RKO (cell line): ENCODE measurements at places on chromosomes 6 and 20.

DNA sequence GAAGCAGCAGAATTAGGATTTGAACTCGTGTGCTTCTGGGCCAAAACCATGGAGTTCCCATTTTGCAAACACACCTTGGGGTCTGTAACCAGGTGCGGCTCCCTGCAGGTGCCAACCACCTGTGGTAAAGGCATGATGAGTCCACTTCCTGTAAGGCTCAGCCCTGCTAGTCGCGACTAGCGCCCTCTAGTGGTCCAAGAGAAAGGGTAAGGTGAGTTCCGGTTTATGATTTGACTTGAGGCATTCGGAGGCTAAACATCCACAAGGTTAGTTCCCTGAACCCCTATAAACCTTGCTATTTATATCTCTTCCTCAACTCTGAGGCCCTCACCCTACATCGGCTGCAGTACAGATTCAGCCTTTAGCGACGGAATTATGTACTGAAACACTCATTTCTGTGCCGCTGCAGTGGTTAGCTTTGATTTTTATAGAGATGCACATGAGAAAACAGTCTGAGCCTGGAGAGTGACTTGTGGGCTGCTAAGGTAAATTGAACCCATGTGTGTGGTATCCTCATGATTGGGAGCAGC, 173.4 kb downstream of the PLCB1 start:
- peak; percentile 39 for DNase-seq

- DNase-seq, result no peak
These were observed 40.8 kb upstream of the TMEM244 start for GRCh38 chr6:129901910-129902309.

GRCh38 chr6:79057746-79058145, 20.3 kb downstream of the PHIP start:
- no peak for DNase-seq

- no peak for DNase-seq
These were observed 60.1 kb downstream of the SYNJ2 start for GRCh38 chr6:158041788-158042187.

GRCh38 chr6:35299674-35300073, 2.1 kb downstream of the DEF6 start:
- DNase-seq, result no peak

- no peak for DNase-seq
These were observed 437.1 kb downstream of the PHF3 start for GRCh38 chr6:64072686-64073085.

DNA sequence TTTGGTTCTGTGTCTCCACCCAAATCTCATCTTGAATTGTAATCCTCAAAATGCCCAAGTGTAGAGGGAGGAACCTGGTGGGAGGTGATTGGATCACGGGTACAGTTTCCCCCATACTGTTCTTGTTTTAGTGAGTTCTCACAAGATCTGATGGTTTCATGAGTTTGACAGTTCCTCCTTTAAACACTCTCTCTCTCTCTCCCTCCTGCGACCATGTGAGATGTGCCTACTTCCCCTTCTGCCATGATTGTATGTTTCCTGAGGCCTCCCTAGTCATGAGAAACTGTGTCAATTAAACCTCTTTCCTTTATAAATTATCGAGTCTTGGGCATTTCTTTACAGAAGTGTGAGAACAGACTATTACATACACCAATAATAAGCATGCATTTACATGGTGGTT, 12.1 kb upstream of the EYS start:
- DNase-seq, result no peak

GRCh38 chr20:588932-589672, 21.0 kb downstream of the TCF15 start:
- peak; percentile 22 for DNase-seq

GRCh38 chr20:10336959-10337729, 96.9 kb downstream of the MKKS start:
- no peak for DNase-seq

- no peak for DNase-seq
These were observed 98.9 kb downstream of the ZNF217 start for GRCh38 chr20:53494753-53495152.

GRCh38 chr6:51568771-51569170, 518.6 kb downstream of the PKHD1 start:
- DNase-seq, result no peak

- DNase-seq, result no peak
These were observed 9.1 kb upstream of the BTNL2 start for GRCh38 chr6:32416036-32416435.

DNA sequence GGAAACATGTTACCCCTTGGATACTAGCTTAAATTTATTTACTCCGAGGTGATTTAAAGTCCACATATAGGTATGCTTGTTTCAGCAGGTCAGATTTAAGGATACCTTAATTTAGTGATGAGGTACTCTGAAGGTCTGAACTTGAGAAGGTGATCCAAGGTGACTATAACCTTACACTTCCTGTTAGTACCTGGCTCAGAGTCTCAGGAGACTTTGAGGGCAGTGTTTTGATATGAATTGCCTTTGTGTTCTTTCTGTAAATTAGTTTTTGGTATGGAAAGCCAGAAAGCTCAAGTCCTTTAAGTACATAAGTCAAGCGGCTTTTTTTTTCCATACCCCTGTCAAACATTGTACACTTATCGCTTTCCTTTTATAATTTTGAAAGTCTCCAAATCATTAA, 489.0 kb downstream of the CDKAL1 start:
- DNase-seq, result no peak

DNA sequence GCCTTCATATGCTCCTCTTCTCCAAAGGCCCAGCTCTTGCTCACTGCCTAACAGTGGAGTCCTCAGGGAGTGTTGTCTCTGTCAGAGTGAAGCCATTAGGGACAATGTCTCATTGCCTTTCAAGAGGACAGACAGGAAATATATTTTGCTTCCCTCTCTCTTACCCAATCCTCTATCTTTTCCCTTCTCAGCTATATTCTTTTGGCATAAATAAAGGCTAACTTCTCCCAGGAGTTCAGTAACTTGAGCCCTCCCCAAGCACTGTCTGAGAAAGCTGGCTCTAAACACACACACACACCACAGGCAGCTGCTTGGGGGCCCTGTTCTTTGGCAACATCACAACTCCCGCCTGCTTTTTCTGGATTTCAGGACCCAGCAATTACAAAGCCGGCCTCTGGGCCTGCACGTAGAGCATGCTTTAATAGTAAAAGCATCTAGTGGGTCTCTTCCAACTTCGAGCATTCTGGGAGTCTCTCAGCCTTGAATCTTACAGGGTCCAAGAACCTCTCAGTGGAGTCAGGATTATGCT, 34.7 kb upstream of the LAMA4 start:
- DNase-seq, result no peak

- no peak for DNase-seq
These were observed 103.1 kb upstream of the MRPS10 start for GRCh38 chr6:42320762-42321161.

DNA sequence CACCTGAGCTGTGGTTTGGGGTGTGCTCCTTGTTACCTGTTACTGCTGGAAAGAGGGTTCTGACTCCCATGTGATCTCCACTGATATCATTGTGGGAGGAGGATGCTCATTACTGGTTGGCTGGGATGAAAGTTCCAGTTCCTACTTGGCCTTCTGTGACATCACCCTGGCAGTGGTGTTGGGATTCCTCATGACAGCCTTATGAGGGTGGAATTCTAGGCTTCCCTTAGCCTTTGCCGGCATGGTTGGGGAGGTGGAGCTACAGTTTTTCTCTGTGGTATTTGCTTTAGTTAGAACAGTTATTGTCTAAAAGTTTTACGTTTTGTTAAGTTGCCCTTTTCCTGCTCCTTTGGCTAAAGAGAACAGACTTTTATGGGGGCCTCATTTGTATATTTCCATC, 112.1 kb downstream of the AFG1L start:
- no peak for DNase-seq

- DNase-seq, result peak; percentile 95
These were observed at the start of gene APMAP for GRCh38 chr20:24992487-24993205. APMAP (minus strand) TSS chr20:24992751; CDS start chr20:24992688, 63 bp downstream.
